ENCODE measurements at places on chromosomes 13 and 19.
A peak's percentile ranks its signal among the peaks of the same experiment; 100 is the strongest.

GRCh38 chr19:47176071-47176626 is 45.5 kb downstream of the SAE1 start:
- DNase-seq = no peak

DNA sequence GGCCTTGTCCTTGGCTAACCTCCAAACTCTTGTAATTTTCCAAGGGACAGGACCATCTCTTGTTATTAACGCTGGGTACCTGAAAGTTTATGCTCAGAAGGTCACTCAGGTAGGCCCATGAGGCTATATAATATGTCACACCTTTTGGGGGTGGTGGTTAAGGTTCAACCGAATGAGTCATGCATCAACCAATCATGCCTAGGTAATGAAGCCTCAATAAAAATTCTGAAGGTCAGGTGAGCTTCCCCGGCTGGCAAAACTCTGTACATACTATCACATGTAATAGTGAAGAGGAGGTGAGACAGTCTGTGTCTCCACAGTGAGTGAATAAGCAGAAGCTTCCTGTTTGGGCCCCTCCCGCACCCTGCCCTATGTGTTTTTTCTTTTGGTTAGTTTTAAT is 424.9 kb downstream of the PCDH17 start:
- no peak for DNase-seq

- DNase-seq = peak; percentile 35
Observed at GRCh38 chr19:13633109-13633508, 126.8 kb upstream of the CACNA1A start.

- DNase-seq = no peak
Observed at GRCh38 chr13:40026174-40026585, 370.7 kb downstream of the COG6 start.

DNA sequence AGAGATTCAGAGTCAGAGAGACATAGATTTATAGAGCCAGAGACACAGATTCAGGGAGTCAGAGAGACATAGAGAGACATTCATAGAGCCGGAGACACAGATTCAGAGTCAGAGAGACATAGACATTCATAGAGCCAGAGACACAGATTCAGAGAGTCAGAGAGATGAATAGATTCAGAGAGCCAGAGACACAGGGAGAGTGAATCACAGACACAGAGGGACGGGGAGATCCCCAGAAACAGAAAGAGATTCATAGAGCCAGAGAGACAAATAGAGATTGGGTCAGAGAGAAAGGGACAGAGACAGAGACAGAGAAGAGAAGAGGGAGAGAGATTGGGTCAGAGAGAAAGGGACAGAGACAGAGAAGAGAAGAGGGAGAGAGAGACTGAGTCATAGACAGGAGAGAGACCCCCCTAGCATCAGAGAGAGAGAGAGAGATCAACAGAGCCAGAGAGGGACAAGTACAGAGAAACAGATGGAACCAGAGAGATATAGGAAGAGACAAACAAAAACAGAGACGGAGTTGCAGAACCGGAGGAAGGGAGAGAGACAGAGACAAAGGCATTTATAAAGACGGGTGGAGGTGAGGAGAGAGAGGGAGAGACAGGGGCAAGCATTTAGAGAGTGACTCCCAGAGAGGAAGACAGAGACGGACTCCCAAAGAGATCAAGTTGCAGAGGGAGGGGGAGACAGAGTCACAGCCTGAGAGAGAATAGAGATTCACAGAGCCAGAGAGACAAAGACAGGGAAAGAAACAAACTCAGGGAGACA is 1.1 kb upstream of the PRKCG start:
- DNase-seq = no peak

GRCh38 chr13:29530901-29531300 is 64.6 kb downstream of the SLC7A1 start:
- DNase-seq = no peak

DNA sequence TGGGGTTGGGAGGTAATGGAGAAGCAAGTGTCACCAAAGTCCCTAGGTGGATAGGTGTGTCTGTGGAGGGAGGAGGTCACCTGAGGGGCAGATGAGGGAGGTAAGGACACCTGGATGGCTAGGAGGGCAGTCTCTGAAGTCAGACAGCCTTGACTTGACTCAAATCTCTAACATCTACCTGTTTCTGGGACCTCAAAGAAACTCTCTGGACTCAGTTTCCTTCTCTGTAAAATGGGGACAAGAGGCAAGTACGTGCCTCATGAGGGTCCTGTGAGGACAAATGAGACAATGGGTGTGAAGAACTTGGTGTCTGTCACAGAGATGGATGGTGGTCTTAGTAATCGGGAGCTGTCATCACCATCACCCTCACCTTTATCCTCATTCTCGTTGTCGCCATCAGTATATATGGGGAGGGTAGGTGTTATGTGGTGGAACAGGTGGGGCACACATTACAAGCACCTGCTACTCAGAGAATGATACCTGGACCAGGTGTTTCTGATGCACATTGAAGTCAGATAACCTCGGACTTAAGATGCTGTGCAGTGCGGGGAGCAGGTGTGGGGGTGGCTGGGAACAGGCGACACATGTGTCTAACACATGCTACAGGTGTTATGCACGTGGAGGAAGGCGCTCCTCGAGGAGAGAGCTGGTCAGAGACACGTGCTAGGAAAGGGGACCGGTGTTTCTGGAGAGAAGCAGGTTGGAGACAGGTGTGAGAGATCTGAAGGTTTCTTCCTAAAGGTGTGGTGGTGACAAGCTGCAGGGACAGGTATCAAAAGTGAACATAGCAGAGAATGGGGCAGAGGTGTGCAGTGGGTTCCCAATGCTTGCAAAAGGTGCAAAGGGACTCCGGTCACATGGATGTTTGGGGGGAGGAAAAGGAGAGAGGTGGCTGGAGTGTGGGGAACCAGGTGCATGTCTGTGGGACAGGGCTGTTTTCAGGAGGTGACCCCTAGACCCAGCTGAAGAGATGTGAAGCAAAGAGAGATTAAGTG is 3.8 kb downstream of the ERFL start:
- no peak for DNase-seq

DNA sequence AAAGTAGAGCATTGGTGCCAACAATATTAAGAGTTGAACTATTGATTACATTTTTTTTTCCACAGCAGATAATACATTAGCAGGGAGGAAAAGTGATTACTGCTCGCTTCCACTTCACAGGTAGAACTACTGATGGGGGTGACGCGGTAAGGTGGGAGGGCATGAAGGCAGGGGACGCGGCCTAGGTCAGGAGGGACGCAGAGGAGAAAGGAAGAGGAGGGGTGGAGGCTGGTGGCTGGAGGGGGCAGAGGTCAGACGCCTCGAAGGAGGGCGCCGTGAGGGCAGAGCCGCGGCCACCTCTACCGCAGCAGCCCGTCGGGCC is 287 bp upstream of the B3GLCT start:
- DNase-seq = no peak

GRCh38 chr19:35214766-35215422 is 13.6 kb downstream of the FAM187B start:
- no peak for DNase-seq

- peak; percentile 34 for DNase-seq
Observed at GRCh38 chr19:31348481-31349159, 616 bp downstream of the TSHZ3 start.

DNA sequence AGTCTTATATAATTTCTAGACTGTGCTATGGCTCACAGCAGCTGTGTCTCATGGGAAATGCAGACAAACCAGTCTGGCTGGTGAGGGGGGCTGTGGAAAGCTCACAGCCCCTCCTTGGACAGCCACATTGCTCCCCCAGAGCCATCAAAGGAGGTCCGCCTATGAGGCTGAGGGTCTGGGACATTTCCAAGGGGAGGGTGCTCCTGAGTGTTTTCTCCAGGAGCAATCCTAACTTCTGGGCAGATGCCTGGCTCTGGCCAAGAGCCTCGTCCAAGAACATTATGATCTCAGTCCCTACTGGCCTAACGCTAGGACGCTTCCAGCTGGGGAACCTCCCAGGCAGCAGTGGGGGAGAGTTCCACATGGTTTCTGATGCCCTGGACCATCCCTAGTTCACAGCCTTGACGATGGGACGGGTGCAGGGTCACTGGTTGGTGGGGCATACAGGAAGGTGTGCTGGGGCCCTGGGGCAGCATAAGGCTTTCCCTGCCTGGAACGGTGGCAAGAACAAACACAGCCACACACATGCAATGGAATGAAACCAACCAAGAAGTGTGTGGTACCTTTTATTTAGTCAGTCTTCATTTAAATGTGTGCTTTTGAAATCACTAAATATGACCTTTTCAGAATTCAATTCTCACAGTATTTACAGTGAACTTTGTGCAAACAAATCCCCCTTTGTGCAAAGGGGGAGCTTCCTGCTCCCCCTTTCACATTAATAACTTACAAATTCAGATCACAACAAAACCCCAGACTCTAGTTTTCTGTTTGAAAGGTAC is 60.6 kb downstream of the CDADC1 start:
- no peak for DNase-seq

- DNase-seq = no peak
Observed at GRCh38 chr19:4303819-4304537, 420 bp upstream of the FSD1 start.

DNA sequence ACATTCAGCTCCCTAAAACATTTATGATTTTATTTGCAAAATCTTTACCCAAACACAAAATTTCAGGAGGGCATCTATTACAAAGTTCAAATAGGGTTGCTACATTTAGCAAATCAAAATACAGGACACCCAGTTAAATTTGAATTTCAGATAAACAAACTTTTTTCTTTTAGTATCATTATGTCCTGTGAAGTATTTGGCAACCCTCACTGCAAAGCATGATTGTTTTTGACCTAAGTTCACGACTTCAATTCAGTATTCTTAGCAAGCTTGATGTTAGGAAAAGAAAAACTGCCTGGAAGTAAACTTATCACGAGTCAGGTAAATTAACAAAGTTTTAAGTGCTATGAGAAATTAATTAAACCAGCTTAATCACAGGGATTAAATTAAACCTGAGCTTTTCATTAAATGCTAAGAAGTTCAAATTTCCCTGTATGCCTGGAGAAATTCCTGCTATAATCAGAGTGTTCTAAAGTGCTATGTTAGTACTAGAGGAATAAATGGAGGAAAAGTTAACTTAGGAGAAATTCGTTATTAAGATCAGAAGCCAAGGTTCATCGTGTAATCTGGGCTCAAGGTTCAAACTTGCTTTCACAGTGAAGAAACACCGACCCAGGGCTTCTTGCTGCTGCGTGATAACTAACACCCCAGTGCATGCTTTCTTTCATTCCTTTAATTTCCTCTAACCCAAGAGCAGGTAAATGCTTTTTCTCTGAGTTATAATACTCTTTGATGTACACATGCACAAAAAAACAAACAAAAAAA is 298.1 kb downstream of the FOXO1 start:
- DNase-seq = no peak

GRCh38 chr13:108833531-108833930 is 204.1 kb downstream of the MYO16 start:
- no peak for DNase-seq

- DNase-seq = no peak
Observed at GRCh38 chr13:87107651-87108050, 563.5 kb upstream of the SLITRK5 start.

DNA sequence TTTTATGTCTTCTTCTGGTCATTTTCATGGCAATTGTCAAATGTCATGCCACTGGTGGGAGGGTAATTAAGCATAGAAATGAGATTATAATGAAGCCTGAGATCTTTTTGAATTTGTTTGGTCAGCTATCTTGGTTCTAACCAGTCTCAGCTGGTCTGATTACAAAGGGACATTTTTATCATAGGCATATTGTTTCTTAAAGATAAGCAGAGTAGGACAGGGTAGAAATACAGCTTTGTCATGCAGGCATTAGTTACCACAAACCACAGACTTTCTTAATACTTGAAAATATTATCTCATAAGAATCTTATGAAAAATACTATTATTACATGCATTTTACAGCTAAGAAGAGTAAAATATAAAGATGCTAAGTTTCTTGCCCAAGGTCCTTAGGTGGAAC is 1761.5 kb downstream of the PCDH9 start:
- DNase-seq = no peak

- DNase-seq = no peak
Observed at GRCh38 chr13:48411147-48411794, 1.6 kb downstream of the LPAR6 start.

DNA sequence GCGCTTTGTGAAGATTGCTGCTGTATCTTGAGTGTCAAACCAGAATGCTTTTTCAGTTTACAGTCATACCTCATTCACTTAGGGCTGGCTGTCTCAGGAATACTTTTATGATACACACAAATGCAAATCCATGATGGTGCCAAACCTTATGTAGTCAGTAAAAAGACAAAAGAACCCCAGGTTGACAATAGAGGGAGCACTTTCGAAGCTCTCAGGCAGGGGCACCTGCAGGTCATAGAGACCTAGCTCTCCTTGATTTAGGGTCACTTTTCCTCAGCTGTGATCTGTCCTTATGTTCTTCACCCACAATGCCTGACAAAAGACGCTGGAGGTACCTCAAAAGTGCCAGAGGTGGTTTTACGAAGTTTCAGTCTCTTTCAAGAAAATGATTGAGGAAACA is 172.2 kb downstream of the DNAJC15 start:
- no peak for DNase-seq

DNA sequence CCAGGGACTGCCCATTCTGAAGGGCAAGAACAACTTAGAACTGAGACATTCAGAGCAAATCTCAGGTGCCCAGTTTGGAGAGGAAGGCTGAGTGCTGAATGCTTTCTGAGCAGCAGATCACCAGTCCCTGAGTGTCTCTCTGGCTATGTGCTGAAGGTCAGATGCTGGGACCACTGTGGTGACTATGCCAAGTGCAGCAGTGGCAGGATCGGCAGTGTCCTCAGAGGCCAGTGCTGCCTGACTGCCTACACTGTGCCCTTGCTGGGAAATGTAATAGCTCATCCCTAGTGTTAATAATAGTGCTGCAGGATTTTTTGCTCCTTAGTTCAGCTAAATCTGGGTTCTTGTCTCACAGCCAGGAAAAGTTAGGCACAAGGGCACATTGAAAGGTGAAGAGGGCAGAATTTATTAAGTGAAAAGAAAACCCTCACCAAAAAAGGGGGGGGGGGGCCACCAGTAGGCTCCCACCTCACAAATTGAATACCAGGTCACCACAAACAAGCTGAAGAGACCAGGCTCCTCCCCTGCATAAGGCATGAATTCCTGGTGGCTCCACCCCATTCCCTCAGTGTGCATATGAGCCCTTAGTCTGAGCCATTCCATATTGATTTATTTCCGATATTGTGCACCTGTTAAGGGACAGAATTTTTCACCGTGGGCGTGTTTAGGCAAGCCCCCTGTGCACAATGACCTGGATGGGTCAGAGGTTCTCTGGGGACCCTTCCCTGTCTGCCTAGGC is 18.5 kb downstream of the RFXAP start:
- no peak for DNase-seq
